ENCODE measurements at places on chromosomes 16 and 17.
A peak's percentile ranks its signal among the peaks of the same experiment; 100 is the strongest.

DNA sequence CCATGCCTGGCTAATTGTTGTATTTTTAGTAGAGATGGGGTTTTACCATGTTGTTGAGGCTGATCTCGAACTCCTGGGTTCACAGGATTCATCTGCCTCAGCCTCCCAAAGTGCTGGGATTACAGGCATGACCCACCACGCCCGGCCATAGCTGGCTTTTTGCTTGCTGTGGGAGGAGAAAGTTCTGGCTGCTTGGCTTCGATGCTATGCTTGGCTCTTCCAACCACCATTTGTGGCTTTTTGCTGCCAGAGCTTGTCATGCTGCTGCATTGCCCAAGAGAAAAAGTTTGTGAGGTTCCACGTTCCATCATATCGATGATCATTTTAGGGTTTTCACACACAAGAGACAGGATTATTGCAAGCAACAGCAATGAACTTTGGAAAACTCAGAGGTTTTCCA is 16.2 kb downstream of the BMERB1 start:
- no peak for DNase-seq

- peak; percentile 93 for DNase-seq
These were observed at the start of gene PIMREG for GRCh38 chr17:6443692-6444570. Gene PIMREG (plus strand): TSS chr17:6444455. CDS start chr17:6445111, 656 bp downstream.

GRCh38 chr16:82192665-82193064 is 22.6 kb upstream of the MPHOSPH6 start:
- DNase-seq: no peak

DNA sequence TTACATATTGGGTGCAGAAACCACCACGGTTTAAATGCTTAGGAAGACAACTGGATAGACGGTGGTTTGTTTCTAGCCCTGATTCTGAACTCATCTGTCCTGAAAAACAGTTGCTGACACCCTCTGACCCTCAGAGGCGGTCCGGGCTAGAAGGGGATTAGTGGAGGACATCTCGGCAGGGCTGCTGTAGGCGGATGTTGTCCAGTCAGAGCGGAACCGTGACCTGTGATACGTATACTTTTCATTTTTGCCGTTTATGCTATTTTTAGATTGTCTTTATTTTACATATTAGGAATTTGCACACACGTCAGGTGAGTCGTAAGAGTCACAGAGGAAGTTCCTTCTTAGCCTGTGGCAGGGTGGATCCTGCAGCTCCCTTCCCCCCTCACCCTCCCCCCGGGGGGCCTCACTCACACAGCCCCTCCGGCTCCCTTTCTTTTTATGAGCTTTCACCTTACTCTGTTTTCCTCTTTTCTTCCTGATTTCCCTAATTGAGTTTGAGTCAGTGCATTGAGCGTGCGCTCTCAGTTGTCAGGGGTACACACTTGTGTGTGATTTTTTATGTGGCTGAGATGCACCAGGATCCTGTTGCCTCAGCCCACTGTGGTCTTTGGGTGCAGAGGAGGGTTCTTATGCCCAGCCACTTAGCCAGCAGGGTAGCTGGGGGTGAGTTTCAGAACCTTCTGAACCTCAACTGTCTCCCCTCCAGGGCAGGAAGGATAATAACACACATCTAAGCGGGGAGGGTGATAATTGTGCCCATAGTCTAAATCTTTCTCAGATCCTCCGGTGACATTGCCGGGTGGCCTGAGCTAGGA is 211.1 kb upstream of the CHMP6 start:
- DNase-seq: no peak

DNA sequence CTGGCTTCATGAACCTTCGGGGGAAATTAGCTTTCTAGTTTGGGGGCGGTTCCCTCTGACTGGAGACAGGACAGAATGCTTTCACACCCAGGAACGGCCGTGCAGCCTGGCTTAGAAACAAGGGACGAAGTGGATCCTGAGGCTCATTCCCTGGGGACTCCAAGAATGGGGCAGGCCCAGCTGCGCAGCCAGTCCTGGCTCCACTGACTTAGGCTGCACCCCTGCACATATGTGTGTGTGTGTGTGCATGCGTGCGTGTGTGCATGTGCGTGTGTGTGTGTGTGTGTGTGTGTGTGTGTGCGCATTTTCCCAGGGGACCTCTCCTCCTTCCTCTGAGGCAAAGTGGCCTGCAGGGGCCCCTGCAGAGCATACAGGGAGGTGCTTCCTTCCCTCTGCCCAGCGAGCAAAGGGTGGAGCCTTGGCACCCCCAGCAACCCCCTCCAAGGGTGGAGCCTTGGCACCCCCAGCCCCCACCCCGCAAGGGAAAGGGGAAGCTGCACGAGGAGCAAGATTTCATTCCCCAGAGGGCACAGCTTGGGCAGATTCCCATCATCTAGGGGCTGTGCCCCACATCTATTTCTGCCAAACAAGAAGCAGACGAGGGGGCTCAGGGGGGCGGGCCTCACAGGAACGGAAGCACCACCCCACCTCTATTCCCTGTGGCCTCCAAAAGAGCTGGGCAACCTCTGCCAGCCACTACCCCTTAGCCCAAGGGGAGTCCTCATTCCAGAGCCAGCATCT is 97.6 kb upstream of the CBX4 start:
- DNase-seq: no peak

- no peak for DNase-seq
These were observed 58.9 kb upstream of the CIBAR2 start for GRCh38 chr16:85171004-85171758.

- DNase-seq: no peak
These were observed 93.9 kb downstream of the CLEC16A start for GRCh38 chr16:11038305-11038704.

DNA sequence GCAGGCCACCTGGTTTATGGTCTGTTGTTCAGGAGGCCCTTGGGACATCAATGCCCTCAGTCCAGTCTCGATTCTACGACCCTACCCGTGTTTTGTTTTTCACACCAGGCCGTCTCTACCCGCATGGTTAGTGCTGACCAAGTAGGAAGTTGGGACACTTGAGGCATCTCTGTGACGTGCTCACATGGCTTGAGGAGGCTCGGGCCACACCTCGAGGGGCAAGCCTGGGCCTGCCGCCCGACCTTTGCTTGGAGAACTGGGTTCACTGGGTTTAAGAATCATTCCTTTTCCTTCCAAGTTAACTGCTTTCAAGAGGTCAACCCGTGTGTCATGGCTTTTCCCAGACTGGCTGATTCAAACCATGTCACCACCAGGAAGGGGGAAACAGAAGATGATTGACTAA is 86.8 kb downstream of the CMIP start:
- no peak for DNase-seq

DNA sequence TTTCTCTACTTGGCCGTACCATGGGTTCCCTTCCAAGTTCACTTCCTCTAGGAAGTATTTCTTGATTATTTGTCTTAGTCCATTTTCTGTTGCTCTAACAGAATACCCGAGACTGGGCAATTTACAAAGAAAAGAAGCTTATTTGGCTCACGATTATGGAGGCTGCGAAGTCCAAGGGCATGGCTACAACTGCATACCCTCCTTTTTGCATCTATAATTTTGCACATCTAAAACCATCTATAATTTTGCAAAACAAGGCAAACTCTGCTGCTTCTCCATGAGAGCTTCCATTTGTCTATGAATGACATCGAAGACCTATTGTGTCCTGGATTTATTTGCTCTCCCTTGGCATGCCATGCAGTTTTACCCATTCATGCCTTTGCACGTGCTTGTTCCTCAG is 27.6 kb upstream of the RGS9 start:
- no peak for DNase-seq

GRCh38 chr17:4393806-4394205 is 27.3 kb upstream of the UBE2G1 start:
- DNase-seq: no peak

DNA sequence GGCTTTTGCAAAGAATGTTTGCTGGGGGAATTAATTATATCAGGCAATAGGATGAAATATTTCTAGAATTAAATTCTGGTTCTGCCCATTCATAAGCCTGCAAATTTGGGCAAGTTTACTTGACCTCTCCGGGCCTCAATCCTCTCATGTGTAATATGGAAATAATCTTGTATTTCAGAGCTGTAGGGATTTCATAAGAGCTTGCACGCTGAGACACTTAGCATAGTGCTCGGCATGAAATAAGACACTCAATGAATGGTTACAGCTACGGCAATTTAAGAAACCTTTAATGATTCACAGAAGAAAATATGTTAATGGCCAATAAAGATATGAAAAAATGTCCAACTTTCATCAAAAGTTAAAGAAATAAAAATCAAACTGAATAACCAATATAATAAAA is 40.6 kb upstream of the PITPNM3 start:
- DNase-seq: no peak

GRCh38 chr17:9644910-9645751 is at the start of gene USP43:
Gene USP43 (plus strand): TSS chr17:9645517. CDS start chr17:9645633, 116 bp downstream.
- DNase-seq: peak; percentile 81

GRCh38 chr16:72455743-72456659 is 284.0 kb upstream of the PMFBP1 start:
- DNase-seq: no peak

DNA sequence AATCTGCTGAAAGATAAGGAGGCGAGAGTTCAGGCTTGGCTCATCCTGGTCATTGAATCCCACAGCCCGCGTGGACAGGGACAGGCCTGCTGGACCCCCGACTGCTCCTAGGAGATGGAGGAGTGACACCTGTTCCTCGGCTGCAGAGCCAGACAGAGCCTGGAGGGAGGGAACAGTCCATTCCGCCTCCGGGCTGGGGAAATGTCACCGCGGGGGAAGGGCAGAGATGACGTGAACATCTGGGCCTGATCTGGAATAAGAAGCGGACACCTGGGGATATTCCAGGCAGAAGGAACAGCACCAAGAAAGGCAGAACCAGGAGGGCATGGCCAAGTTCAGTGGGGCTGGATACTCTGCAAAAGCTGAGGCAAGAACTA is 1.5 kb downstream of the ZNF747 start:
- DNase-seq: no peak

Measured in SW480 (cell line).